ENCODE measurements at places on chromosomes 3 and 15. TPM values are rescaled to one million over a fixed set of nuclear protein-coding genes. Genes with fewer than 3 reads are reported as not detected.

DNA sequence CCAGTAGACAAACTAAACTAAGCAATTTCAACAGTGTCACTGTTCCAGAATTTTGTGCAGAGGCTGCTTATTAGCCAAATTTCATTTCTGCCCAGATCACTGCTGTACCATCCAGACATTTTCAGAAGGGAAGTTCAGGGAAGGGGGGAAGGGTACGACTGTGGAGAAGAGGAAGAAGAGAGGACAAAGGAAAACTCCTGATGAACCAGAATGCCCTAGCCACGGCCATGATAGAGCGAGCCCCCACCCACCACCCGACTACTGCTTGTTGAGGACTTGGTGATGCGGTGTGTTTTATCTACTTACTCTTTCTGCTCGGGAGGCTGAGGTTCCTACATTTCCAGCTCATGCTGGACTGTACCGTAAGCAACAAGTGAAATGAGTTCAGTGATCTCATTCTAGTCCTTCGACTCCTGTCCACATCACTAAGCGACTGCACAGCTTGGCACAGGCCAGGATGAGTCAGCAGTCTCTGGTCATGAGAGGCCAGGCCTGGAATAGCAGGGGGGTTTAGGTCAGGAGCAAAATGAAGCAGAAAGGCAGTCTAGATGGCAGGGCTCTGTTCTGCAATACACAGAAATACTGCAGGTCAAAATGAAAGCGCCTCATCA is 330.8 kb downstream of the TIGIT start:
- no peak overlapping the region for H3K27ac ChIP-seq
- H3K27me3 ChIP-seq = no peaks in the 10 kb centered on the region
- no peak for DNase-seq
- H3K4me1 ChIP-seq = no peaks in the 10 kb centered on the region

CPA3 gene
- total RNA-seq = not detected

GRCh38 chr3:10406414-10406813 is 85.5 kb upstream of the SEC13 start:
- H3K27ac ChIP-seq = no peak overlapping the region
- no peak for DNase-seq
- H3K27me3 ChIP-seq = no peaks in the 10 kb centered on the region
- H3K36me3 ChIP-seq = no peaks in the 10 kb centered on the region
- H3K4me1 ChIP-seq = no peaks in the 10 kb centered on the region

ATG7 gene
- 28.0 TPM for total RNA-seq

GRCh38 chr15:49331442-49331841 is 91.6 kb upstream of the FGF7 start:
- H3K27me3 ChIP-seq = no peaks in the 10 kb centered on the region
- no peak overlapping the region for H3K4me3 ChIP-seq
- H3K36me3 ChIP-seq = peaks cover 7% of the 10 kb centered on the region

DNA sequence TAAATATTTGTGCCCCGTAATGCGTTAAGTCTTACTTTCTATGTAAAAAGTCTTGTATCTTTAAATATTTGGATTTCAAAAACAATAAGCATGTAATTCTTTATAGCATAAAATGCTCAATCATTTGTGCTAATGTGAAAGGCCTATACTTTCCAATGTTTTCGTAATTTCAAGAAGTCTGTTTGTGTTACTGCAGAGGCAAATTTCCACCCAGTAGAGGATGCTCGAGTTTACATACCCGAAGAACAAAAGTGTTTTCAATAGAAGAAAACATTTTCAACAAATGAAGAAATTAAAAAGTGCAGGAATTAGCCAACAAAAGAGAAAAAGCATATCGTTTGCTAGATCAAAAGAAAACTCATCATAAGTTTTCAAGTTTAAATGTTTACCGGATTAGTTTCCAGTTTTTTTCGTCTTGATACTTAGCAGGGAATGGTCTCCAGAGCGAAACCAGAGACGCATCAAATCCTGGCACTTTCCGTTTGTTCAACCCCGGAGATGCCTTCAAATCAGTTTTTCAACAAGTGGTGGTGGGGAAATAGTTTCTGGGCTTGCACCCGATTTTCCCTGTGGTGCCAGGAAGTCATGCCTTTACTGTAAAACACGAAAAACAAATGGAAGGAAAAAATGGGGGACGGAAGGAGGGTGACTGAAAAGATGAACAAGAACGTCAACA is 1.0 kb downstream of the CGGBP1 start:
- H3K27me3 ChIP-seq = no peaks in the 10 kb centered on the region
- peaks cover 15% of the 10 kb centered on the region for H3K36me3 ChIP-seq
- peaks cover 47% of the 10 kb centered on the region for H3K4me1 ChIP-seq
- H3K27ac ChIP-seq = peak overlapping the region; percentile 81
- DNase-seq = peak; percentile 9

DNA sequence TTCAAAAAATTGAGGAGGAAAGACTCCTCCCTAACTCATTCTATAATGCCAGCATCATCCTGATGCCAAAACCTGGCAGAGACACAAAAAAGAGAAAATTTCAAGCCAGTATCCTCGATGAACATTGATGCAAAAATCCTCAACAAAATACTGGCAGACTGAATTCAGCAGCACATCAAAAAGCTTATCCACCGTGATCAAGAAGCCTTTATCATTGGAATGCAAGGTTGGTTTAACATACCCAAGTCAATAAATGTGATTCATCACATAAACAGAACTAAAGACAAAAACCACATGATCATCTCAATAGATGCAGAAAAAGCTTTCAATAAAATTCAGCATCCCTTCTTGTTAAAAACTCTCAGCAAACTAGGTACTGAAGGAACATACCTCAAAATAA is 24.2 kb upstream of the CAPN3 start:
- DNase-seq = no peak
- H3K4me3 ChIP-seq = no peak overlapping the region
- H3K27ac ChIP-seq = no peak overlapping the region
- peaks cover 4% of the 10 kb centered on the region for H3K36me3 ChIP-seq

THAP10 gene
- total RNA-seq = 0.20 TPM

GRCh38 chr3:130572769-130573168 is 55.8 kb downstream of the COL6A6 start:
- no peaks in the 10 kb centered on the region for H3K27me3 ChIP-seq
- no peak for DNase-seq
- H3K4me3 ChIP-seq = no peak overlapping the region
- H3K27ac ChIP-seq = no peak overlapping the region

DNA sequence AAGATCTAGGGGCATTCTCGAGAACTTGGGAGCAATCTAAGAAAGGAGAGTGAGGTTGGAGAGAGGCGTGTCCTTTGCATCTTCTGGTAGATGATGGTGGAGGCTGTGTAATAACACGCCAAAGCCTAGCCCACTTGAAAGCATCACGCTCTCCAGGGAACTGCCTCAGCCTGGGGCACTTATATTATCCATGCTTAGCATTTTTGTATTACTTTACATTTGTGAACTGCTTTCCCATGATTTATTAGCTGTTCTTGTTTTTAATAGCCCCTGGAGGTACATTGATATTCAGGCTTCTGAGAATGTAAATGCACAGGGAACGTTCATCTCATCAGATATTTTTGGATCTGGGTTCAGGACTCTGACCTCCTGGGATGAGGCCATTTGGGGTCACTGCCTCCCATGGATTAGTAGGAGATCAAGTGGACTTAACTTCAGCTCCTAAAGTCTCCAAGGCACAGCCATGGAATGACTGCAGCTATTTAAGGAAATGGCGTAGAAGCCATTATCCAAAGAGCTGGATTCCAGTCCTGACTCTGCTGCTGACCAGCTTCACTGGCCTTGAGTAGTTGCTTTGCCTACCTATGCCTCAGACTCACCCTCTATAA is 124.9 kb downstream of the LPP start:
- no peaks in the 10 kb centered on the region for H3K4me1 ChIP-seq
- no peak overlapping the region for H3K27ac ChIP-seq
- H3K27me3 ChIP-seq = no peaks in the 10 kb centered on the region
- H3K4me3 ChIP-seq = no peak overlapping the region
- H3K36me3 ChIP-seq = no peaks in the 10 kb centered on the region
- DNase-seq = no peak

- DNase-seq = no peak
- no peaks in the 10 kb centered on the region for H3K4me1 ChIP-seq
- no peak overlapping the region for H3K27ac ChIP-seq
- H3K4me3 ChIP-seq = no peak overlapping the region
- H3K36me3 ChIP-seq = no peaks in the 10 kb centered on the region
These were observed 985.6 kb downstream of the EPHA3 start for GRCh38 chr3:90092994-90093393.

DNA sequence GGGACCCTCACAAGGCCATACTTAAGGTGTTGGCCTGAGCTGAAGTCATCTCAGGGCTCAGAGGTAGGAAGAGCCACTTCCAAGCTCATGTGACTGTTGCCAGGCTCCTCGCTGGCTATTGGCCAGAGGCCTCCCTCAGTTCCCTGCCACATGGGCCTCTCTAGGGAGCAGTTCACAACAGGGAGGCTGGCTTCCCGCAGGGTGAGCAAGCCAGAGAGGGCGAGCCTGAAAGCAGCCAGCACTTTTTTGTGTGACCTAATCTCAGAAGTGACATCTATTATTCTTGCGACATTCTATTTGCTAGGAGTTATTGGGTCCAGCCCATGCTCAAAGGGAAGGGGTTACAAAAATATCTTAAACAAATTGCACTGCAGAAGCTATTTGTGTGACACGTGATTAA is 201.4 kb downstream of the SSR3 start:
- no peak overlapping the region for H3K4me3 ChIP-seq
- H3K27me3 ChIP-seq = no peaks in the 10 kb centered on the region
- H3K4me1 ChIP-seq = no peaks in the 10 kb centered on the region
- no peak for DNase-seq
- H3K27ac ChIP-seq = no peak overlapping the region

DNA sequence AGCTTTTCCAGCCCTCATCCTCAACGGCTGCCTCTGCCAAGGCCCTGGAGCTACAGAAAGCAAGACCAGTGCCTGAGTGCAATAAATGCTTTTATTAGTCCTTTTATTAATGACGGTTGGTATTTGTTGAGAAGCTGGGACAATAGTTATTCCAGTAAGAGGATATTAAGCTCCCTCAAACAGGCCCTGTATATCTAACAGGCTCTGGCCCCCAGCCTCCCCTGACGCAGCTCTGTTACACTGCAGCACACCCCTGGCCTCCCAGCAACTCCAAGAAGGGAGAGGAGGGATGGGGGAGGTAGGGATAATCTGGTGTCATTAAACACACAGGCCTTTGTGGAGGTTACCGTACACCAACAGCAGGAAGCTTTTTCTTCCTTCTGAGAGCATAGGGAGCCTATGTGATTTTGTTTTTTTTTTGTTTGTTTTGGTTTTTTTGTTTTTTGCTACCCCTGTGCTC is 30.8 kb upstream of the MAGEF1 start:
- no peaks in the 10 kb centered on the region for H3K36me3 ChIP-seq
- H3K4me1 ChIP-seq = no peaks in the 10 kb centered on the region
- H3K4me3 ChIP-seq = no peak overlapping the region
- no peak overlapping the region for H3K27ac ChIP-seq
- peak; percentile 6 for DNase-seq

DNA sequence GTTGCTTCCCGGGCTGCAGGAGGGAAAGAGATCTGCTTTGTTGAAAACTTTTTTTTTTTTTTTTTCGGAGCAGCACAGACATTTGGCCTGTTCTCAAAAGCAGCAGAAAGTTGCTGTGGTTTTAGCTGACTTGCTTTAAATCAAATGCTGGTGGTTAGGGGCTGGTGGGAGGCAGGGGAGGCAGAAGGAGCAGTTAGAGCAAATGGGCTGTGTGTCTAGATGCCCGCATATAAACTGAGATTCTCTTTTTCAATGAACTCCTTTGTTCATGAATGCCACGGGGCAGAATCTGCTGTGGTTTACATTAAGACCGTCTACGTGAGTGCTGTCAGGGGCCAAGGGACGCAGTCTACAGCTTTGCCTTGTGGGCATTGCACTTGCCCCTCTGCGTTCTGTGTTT is 95.9 kb downstream of the FLNB start:
- H3K36me3 ChIP-seq = peaks cover 7% of the 10 kb centered on the region
- no peak overlapping the region for H3K27ac ChIP-seq
- DNase-seq = no peak
- H3K4me1 ChIP-seq = no peaks in the 10 kb centered on the region
- H3K4me3 ChIP-seq = no peak overlapping the region

AHSG gene
- not detected for total RNA-seq

DNA sequence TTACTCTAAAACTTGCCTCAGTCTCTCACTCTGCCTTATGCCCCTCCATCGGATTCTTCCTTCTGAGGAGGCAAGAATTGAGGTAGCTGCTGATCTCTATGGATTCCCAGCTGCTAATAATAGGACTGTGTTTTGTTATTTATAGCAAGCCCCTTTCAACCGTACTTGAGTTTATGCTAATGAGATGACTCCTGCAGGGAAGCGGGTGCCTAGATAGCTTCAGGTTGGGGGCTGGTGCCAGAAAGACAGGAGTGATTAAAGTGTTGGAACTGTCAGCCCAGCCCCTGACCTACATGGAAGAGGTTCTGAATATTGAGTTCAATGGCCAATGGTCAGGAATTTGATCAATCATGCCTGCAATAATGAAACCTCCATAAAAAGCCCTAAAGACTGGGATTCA is 21.8 kb upstream of the LIMD1 start:
- H3K27me3 ChIP-seq = no peaks in the 10 kb centered on the region
- H3K4me1 ChIP-seq = no peaks in the 10 kb centered on the region
- DNase-seq = no peak
- H3K4me3 ChIP-seq = no peak overlapping the region
- no peak overlapping the region for H3K27ac ChIP-seq

INAFM2 gene
- total RNA-seq = 15.3 TPM

GRCh38 chr15:49145651-49146609 is 9.5 kb downstream of the COPS2 start:
- H3K4me3 ChIP-seq = no peak overlapping the region
- H3K36me3 ChIP-seq = peaks cover 29% of the 10 kb centered on the region
- DNase-seq = no peak
- no peaks in the 10 kb centered on the region for H3K27me3 ChIP-seq

- DNase-seq = no peak
- H3K4me3 ChIP-seq = no peak overlapping the region
- H3K36me3 ChIP-seq = no peaks in the 10 kb centered on the region
These were observed 82.6 kb downstream of the HMG20A start for GRCh38 chr15:77503240-77503639.

OR5K2 gene
- not detected for total RNA-seq

ITIH1 gene
- not detected for total RNA-seq

Data from CD8-positive, alpha-beta memory T cell (primary cell).